Activated CD4-positive, alpha-beta memory T cell treated with anti-CD3 and anti-CD28 coated beads for 36 hours (primary cell): ENCODE measurements at places on chromosomes 3 and 15.
A peak's percentile ranks its signal among the peaks of the same experiment; 100 is the strongest.

GRCh38 chr3:99934975-99935797 lies 117.5 kb downstream of the CMSS1 start:
- DNase-seq = no peak

- DNase-seq = no peak
These were observed 8.8 kb downstream of the RFTN1 start for GRCh38 chr3:16504692-16505091.

GRCh38 chr3:24060055-24060454 lies 115.0 kb downstream of the NR1D2 start:
- no peak for DNase-seq

DNA sequence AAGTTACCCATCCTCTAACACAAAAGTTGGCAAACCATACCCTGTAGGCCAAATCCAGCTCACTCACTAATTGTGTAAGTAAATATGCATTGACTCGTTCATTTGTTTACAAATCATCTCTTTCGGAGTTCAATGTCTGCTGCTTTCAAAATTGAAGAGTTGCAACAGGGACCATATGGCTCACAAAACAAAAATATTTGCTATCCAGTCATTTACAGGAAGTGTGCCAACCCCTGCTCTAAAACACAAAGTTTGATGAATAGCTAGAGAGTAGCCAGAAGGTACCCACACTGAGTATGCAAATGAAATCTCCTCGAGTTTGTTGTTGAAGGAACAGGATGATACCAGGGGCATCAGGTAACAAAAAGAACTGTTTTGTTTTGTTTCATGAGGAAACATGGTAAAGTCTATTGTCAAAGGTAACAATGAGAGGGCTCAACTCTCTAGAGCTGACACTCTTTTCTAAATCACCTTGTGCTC lies 236.2 kb upstream of the THBS1 start:
- no peak for DNase-seq

- DNase-seq = no peak
These were observed 127.3 kb upstream of the ROPN1 start for GRCh38 chr3:124119056-124119716.

GRCh38 chr3:168061332-168061996 lies 34.3 kb downstream of the GOLIM4 start:
- peak; percentile 11 for DNase-seq

DNA sequence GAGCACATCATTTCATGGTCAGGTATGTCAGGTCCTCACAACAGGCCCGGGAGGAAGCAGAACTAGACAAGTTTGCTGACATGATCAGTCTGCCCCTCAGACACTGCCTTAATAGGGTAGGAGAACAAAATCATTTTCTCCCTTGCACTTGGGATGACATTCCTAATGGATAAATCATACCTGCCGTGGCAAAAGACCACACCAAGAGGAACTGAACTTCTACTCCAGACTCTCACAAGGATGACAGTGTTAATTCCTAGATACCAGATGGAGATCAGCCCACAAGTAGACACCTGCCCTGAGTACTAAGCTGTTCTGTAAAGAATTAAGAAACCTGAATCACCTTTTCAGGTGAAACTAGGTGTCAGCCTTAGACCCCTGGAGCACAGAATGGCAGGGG lies 19.5 kb downstream of the SIAH2 start:
- DNase-seq = peak; percentile 5

DNA sequence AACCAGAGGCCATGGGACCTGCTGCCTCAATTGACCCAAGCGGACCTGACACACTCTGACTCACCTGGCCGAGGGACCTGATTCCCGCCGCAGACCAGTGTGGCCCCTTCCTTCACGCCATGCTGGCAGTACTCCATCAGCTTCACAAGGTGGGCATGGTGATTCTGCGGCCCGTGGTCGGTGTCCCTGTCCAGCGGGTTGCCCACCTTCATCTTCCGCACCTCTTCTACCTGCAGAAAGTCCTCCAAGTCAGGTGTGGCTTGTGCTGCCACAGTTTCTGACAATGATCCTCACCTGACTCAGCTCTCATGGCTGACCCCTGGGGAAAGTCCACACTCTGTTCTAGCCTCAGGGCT lies 25.9 kb upstream of the SLC41A3 start:
- peak; percentile 3 for DNase-seq

- DNase-seq = no peak
These were observed 771.1 kb upstream of the GRM7 start for GRCh38 chr3:6089780-6090179.

DNA sequence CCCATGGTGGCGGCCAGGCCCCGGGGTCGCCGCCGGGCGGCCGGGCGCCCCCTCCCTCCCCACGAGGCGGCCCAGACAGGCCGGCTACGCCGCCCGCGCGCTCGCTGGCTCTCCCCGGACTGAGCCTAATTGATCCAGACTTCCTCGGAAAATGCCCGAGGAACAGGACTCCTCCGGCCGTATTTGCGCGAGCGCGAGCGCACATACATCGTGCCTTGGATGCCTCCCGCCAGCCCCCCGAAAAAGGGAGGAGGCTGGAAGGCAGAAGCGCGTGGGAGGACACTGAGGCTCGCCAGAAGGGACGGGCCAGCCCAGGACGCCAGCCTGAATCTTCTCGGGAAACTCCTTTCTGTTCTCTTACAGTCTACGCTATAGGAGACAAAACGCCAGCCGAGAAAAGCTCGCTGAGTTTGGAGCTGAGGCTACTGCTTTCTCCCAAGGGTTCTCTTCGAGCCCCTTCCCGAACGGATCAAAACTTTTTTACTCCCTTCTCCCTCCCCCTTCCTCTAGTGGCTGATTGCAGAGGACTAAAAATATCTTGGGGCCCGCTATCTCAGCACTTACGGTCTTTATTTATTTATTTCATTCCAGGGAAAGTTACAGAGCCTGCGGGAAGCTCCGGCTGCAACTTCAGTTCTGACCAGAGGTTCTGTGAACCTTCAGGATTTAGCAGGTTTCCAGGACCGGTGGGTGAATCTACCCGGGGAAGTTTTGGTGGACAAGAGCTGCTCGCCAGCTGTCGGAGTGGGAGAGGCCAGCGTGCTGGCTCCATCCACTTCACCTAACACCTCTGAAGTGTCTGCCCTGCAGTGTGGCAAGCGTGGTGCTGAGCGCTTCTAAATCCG lies at the start of gene PDZRN3:
TSS of gene PDZRN3 (minus strand) at position 121 of the 845 bp plus-strand sequence.
- DNase-seq = no peak

- DNase-seq = no peak
These were observed 62.7 kb upstream of the BLM start for GRCh38 chr15:90654233-90655136.

DNA sequence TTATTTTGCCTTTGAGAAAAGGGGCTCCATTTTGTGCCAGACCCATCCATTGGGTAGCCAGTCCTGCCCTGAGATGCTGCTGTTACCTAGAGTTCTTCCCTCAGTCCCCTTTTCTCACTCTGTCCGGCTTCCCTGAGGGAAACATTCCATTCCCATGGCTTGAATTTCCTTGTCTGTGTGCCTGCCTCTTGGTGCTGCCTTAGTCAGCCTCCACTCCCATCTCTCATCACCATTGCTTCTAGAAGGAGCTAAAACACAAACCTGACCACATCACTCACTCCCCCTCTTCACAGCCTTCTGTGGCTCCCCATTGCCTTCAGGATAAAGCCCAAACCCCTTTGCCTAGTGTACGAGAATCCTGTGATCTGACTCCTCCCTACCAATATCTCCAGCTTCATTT lies 25.2 kb upstream of the C2CD4B start:
- DNase-seq = no peak
